GM12891 (cell line): ENCODE measurements at places on chromosomes 1 and 21.

GRCh38 chr1:9794081-9794480 is 29.7 kb downstream of the CLSTN1 start:
- DNase-seq: no peak

GRCh38 chr1:36775716-36776115 is 258.6 kb downstream of the GRIK3 start:
- DNase-seq: no peak

DNA sequence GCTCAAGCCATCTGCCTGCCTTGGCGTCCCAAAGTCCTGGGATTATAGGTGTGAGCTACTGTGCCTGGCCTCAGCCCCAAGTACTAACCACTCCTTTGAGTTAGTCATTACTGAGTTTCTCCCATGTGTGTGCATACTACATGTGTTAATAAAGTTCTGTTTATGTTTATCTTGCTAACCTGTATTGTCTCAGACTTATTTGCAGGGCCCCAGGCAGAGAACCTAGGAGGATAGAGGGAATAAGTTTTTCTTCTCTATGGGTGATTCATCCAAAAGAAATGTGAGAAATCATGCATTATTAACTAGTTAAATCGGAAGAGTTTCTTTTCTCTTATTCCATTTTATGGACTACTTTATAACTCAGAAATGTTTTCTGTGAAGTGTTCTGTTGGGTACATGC is 203.9 kb upstream of the CACYBP start:
- no peak for DNase-seq

DNA sequence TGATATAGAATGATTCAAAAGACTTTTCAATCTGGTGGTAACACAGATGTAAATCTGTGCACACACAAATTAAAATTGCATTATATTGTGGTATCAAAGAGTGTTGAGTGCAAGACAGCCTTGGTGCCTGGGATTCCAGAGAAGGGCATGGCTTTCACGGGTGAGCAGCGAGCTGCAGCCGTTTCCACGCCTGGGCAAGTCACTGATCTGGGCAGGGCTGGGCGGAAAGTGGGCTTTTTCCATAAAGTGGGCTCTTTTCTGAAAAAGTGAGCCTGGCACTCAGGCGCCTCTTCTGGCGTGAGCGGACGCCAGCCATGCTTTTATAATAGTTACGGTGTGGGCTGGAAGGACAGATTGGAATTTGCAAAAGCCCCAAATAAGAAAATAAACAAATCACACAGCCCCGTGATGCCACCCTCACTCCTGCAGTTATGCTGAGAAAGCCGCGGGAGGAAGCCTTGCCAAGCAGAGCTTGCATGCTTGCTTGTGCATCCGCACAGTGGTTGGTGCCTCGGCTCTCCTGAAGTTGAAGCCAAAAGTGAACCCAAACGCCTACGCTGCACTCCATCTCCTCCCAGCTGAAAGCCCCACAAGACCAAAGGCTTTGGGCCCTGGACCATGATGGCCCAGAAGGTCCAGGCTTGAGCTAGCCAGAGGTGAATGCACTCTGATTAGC is 7.1 kb upstream of the C1orf115 start:
- DNase-seq: no peak

- DNase-seq: no peak
Observed at GRCh38 chr1:216807696-216808095, 84.5 kb upstream of the ESRRG start.

DNA sequence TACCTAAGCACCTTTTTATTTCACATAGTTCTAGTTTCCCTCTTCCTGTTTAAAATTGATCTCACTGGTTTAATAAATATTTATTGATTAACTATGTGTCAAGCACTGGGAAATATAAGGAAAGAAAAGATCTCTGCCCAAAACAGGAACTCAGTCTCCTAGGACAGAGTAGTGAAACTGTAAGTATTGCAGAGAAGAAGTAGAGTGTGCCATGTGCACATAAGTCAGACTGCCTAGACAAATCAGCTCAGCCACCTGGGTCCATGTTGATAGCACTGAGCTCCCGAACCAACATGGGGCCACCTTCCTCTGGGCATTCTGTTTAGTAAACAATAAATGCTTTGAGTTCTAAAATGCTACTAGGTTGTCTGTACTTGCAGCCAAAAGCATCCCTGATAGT is 9.8 kb upstream of the SSX2IP start:
- no peak for DNase-seq

DNA sequence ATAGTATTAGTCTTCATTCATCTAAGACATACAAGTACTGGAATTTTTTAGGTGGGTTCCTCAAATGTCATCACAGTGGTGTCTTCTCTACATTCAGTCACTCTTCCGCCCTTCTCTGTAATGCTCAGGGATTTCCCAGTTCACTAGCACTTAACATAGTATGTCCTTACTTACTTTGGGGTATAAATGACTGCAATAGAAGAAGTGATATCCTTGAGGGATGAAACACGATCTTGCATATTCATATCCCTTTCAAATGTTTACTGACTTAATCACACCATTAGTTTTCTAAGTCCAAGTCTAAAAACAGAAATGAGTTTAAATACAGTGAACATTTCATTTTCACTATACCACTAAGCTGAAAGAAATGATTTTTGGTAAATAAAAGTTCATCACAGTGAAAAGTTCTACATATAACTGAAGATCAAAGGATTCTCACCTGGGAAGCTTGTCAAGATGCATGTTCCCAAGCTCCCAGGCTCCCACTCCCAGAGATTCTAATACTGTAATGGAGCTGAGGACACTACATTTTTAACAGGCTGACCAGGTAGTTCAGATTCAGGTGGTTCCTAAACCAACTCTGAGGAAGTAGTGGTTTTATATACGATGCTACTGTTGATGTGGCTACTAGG is 29.7 kb downstream of the MRPL39 start:
- DNase-seq: no peak

GRCh38 chr1:207868251-207868773 is 42.6 kb downstream of the CD34 start:
- DNase-seq: no peak

DNA sequence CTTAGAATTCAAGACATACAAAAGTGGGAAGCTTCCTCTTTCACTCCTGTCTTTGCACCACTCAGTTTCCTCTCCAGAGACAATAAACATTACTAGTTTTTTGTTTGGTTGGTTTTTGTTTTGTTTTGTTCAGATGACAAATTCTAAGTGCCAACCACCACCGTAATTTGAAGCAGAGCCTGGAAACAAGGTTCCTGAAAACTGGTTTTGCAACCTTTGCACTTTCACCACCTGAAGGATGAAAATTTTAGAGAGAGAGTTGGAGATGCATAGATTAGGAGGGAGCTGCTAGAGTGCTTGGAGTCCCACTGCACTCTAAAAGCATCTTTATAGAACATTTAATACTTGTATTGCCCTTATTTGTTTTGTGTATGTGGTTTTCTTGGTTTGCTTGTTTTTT is 20.2 kb upstream of the MGST3 start:
- DNase-seq: no peak

- no peak for DNase-seq
Observed at GRCh38 chr1:223853748-223854147, 8.0 kb upstream of the TP53BP2 start.

GRCh38 chr1:228802386-228803220 is 67.3 kb downstream of the RHOU start:
- no peak for DNase-seq

GRCh38 chr1:232263452-232263851 is 366.5 kb downstream of the SIPA1L2 start:
- DNase-seq: no peak
